ENCODE measurements at places on chromosomes 6 and 20.
A peak's percentile ranks its signal among the peaks of the same experiment; 100 is the strongest.

GRCh38 chr6:99739526-99739925 is 132.9 kb downstream of the PRDM13 start:
- no peak for DNase-seq

- no peak for DNase-seq
Observed at GRCh38 chr6:138032571-138032970, 74.6 kb downstream of the PERP start.

GRCh38 chr6:169087443-169088041 is 166.1 kb downstream of the THBS2 start:
- no peak for DNase-seq

- DNase-seq: no peak
Observed at GRCh38 chr6:53142810-53143209, 5.8 kb downstream of the GCM1 start.

- DNase-seq: no peak
Observed at GRCh38 chr20:62365814-62366369, 1.2 kb downstream of the LAMA5 start.

DNA sequence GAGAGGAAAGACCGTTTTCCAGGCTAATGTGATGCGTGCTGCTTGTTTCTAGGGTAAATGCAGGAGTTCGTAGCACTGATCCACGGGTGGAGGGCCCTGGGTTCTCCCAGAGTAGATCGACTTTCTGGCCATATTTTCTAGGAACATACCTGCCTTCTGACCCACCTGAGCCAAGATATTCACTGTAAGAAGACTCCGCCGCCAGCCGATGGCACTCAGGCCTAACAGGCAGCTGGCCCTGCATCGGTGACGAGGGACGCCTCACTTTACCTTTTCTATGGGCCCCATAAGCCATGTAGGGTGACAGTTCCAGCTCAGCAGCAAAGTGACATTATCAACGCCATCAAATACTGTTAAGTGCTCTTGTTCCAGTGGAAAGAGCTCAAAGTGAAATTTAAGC is 30.2 kb upstream of the FRMD1 start:
- no peak for DNase-seq

DNA sequence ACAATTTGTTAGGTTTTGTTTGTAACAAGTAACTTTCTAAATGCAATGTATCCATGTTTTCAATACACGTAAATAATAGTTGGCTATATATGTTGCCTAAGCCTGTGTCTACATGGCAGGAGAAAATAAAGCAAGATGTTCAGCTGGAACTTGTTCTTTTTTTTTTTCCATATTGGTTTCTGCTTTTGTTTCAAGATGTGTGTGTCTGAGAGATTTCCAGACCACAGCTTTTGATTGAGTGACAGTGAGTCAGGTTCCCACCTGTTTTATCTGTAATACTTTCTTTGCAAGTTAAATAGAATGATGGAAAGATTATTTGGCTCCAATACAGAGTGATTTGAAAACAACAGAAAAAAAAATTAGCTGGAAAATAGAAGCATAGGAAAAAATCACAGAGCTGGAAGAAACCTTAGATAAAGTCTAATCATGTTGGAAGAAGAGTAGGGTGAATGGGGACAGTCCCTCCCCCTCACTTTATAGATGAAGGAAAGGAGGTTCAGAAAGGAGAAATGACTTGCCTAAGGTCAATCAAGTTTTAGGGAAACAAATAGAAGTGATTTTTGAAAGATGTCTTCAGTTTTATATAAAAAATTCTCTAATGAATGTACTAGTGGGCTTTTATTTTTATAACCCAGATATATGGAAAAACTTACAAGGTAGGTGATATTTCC is 150.9 kb upstream of the STMND1 start:
- DNase-seq: no peak

DNA sequence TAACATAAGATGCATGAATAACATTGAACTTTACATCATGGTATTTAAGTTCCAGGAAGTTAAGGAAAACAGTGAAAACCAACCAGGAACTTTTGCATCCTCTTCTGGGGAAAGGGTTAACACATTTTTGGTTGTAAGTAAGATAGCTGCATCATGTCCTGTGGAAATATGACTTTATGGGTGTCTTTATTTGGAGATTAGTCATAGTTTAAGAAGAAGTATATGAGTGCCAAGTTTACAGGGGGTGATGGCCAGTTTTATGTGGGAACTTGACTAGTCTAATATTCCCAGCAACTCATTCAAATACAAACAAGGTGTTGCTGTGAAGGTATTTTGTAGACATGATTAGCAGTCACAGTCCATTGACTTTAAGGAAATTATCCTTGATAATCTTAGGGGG is 78.0 kb downstream of the PDE10A start:
- DNase-seq: no peak

DNA sequence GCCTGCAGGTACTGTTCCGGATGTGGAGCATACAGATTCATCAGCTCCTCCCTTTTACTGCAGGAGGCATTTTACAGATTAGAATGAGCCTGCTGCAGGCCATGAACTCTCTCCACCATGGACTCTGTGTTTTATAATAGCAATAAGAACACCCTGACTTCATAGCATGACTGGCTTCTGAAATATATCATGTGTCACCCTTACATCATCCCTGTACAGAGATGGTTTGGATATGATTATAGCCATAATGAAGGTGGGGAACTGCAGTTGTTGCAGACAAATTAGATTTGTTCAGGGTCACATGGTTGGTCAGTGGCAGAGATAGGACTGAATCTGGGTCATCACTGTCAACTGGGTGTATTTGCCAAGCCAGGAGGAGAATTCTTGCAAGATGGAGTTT is 100.7 kb downstream of the FOXO3 start:
- peak; percentile 27 for DNase-seq

DNA sequence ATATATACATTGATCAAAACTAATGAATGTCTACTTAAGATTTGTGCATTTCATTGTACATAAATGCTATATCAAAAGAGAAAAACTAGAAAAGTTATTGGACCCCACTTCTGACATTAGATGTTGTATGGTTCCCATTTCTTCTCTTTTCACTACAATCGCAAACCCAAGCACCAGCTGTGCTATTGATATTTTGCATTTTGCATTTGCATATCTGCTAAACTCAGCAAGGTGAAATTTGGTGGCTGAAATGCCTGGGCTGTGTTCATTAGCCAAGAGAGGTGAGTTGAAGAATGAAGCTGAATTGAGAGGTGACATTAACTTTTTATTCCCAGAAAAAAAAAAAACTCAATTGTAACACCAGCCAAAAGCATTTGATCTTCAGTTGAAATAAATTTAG is 232.1 kb upstream of the TENT5A start:
- no peak for DNase-seq

DNA sequence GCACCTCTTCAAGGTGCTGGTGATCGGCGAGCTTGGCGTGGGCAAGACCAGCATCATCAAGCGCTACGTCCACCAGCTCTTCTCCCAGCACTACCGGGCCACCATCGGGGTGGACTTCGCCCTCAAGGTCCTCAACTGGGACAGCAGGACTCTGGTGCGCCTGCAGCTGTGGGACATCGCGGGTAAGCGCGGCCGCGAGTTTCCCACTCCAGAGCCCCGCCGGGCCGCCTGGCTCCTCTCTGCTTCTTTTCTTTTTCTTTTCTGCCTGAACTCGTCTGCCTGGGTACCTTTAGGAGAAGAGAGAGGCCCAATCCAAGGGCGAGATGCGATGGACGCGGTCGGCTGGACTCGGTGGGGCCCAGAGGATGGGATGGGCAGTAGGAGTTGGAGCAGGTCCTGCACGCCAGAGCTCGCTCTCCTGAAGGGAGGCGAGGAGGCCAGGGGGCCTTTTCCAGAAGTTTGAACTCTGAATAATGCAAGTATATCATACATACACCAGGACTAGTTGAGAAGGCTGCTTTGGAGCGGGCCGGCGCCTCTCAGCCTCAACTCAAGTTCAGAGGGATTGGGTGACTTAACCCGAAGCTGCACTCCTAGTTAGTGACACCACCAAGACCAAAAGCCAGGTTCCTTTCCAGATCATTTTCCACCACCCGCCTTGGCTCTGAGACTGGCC is 445 bp downstream of the RAB32 start:
- no peak for DNase-seq

DNA sequence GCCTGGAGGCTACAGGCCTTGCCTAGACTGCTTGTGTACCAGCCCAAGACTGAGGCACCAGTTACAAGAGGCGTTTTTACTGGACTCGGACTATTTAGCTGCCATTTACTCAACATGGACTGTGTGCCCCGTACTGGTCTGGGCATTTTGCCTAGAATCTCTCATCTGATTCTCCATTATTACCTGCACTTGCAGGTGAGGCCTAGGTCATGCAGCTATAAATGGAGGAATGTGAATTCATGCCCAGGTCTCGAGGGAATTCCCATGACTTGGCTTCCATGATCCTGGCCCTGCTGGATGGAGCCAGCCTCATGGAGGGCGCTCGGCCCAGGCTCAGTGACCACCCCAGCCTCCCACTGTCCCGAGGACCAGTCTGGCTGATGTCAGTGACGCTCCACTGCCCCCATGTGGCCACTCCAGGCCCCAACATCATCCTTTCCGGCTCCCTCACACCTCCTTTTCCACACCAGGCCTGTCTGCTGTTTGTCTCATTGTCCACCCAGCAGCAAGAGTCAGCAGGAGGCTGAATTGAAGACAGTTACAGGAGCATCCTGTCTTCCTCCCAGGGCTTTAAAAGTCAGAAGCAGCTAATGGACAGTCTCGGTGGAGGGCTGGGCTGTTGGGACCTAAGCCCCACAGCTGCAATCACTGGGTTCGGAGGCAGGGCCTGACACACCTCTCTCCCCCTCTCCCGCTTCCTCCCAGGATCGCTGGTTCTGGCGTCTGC is 8.7 kb downstream of the MMP24OS start:
- DNase-seq: no peak

DNA sequence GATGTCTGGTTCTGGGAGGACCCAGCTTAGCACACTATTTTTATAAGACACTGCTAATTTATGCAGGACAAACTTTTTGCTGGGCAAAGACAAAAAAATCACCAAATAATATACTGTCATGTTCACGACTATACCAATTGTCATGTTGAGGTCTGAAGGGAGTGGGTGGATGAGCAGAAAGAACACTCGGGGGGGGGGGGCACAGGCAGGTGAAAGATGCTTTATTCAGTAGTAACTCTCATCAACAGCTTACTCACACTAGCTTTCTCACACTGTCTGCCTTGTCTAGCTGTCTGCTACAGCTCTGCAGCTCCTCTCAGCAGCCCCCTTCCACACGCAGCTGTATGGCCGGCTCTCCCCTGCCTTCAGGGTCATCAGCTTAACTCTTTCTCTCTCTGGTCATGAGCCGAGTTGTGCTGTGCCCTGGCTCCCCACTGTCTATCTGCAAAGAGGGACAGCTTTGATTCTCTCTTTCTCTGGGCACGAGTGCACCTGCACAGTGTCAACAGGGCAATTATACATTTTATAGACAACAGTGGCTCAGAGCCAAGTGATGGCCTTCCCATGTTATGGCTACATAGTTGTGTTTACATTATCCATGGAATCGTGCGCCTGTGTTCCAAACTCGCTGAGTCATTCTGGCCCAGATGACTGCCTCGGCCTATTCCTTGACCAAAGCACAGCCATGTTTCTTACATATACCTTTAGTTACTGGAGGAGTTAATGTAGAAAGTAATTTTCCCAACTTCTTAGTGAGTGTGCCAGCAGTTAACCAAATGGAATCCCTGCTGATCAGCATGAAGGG is 187.7 kb upstream of the PRSS16 start:
- no peak for DNase-seq

GRCh38 chr20:36153736-36154699 is 522 bp upstream of the EPB41L1 start:
- DNase-seq: no peak

- no peak for DNase-seq
Observed at GRCh38 chr6:136510782-136511181, 39.4 kb downstream of the MAP7 start.

GRCh38 chr6:168145747-168146596 is 67.0 kb upstream of the FRMD1 start:
- DNase-seq: no peak

DNA sequence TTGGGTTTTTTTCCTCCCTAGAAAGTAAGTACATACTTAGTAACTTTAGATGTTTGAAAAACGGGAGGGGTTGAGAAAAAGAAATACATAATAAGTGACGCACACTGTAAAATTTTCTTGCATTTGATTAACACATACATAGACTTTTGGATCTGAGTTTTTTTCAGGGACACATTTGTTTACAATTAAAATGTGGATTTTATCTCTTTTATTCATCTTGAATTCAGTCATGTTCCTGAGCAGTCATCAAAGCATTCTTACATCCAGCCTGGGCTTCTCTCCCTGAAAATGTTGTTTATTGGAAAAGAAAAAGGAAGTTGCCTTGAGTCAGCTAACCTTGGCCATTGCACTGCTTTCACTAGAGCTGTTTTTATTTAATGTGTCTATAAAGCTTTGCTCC is 8.7 kb upstream of the RPP40 start:
- peak; percentile 54 for DNase-seq

- no peak for DNase-seq
Observed at GRCh38 chr6:4853782-4854511, 77.7 kb downstream of the CDYL start.

- no peak for DNase-seq
Observed at GRCh38 chr6:121823437-121823851, 388.0 kb downstream of the GJA1 start.

- DNase-seq: no peak
Observed at GRCh38 chr20:62366370-62367135, 559 bp downstream of the LAMA5 start.

GRCh38 chr6:7572213-7572943 is 17.6 kb upstream of the SNRNP48 start:
- DNase-seq: no peak
